ENCODE measurements at places on chromosomes 3 and 15.

GRCh38 chr15:41970456-41970855, 1.9 kb downstream of the EHD4 start:
- DNase-seq, result no peak

GRCh38 chr15:85785887-85786780, 8.6 kb downstream of the KLHL25 start:
- DNase-seq, result peak; percentile 62

- no peak for DNase-seq
These were observed 1.8 kb upstream of the MYL3 start for GRCh38 chr3:46865031-46865507.

- DNase-seq, result no peak
These were observed 4.7 kb upstream of the CLASP2 start for GRCh38 chr3:33722626-33723370.

DNA sequence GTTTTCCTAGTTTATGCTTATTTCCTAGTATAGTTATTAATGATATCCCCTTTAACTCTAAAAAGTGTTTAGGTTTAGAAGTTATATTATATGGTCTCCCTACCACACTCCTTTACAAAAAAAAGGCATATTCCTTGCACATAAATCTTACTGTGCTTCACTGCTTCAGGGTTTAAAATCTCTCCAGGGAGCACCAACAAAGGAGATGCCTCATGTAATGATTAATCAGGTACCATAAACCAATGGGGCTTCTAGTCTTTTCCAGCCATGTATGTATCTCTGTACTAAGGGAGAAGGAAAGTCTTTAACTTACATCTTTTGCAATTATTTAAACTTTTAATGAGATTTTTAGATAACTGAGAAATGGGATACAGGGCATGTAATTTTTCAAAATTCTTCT, 91.5 kb upstream of the RBMS3 start:
- no peak for DNase-seq

GRCh38 chr15:72065801-72066200, 52.1 kb downstream of the MYO9A start:
- DNase-seq, result no peak

DNA sequence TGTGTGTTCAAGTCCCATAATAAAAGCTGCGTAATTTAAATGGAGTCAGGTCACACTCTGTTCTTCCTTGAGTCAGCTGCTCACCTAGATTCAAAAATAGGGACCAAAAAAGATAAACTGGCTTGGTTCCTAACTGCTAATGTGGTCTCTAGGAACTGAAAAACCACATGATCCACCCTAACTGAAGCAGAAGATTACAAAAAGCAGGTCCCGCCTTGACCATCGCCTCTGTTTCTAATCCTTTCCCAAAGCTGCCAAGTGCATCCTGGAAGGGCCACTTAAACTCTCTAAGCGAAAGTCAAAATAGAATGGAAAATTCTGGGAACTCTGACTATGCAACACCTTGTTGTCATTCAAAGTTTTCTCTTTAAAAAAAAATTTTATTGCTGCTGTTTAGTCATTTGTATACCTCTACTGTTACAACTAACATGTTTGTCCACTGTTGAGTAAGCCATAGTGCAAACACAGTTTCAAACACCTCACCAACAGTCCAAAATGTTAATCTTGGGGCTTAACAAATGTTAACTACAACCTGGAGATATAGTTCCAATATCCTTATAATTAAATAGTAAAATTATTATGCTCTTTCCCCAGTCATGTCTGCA, 88.9 kb upstream of the THBS1 start:
- DNase-seq, result no peak

DNA sequence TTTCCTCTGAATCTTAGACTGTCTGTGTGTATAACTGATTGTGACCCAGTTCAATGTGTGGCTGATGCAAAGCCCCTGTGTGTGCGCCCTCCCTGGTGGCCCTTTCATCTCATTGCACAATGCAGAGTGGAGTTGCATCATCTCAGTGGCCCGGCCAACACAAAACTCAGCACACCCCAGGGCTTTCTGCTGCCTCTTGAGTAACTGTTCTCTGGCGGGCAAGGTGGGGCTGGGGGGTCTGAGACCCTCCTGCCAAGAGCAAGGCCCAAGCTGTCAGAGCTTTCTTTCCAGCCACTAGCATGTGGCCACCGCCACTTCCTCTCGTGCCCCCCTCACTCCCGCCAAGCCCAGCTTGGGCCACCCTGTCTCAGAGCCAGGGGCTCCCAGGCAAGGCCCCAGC, 80.7 kb upstream of the ALDH1L1 start:
- DNase-seq, result no peak

GRCh38 chr3:153060346-153060745, 101.7 kb upstream of the RAP2B start:
- no peak for DNase-seq

DNA sequence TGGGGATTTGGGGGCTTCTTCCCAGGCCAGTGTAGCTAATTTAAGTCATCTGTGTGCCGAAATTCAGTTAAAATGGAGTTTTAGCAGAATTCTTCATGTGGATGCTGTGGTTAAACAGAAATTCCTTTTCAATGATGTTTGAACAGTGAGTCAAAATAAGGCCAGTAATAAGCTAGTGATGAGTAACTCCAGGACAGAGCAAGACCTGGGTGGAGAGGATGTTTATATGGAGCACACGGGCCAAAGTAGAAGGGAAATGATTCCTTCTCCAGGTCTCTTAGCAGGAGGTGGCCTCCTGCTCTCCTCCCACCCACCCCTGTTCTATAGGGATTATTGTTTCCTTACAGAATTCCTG, 31.9 kb upstream of the UACA start:
- no peak for DNase-seq

DNA sequence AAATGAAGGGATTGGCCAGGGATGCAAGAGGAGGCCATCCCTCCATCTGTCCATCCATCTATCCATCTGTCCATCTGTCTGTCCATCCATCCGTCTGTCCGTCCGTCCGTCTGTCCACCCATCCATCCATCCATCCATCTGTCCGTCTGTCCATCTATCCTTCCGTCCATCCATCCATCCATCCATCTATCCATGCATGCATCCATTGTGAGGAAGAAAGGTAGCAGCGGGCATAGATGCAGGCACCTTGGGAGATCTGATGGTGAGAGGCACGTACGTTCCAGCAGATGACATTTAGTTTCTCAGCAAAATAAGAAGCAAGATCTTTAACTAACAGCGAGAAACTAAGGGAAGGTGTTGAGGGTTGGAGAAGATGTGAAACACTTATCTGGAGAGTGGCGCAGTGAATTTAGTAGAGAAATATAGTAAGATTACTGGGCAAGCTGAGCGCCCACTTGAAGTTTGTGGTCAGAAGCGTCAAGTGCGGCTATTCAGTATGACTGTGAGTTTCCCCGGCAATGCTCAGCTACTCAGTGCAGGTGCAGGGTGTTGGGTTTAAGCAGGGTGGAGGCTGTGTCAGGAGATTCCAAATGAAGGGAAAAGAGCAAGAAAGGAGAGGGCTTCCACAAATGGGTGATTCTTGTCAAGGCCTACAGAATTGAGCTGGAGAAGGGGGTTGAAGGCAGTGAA, 22.4 kb upstream of the SRP14 start:
- peak; percentile 74 for DNase-seq

DNA sequence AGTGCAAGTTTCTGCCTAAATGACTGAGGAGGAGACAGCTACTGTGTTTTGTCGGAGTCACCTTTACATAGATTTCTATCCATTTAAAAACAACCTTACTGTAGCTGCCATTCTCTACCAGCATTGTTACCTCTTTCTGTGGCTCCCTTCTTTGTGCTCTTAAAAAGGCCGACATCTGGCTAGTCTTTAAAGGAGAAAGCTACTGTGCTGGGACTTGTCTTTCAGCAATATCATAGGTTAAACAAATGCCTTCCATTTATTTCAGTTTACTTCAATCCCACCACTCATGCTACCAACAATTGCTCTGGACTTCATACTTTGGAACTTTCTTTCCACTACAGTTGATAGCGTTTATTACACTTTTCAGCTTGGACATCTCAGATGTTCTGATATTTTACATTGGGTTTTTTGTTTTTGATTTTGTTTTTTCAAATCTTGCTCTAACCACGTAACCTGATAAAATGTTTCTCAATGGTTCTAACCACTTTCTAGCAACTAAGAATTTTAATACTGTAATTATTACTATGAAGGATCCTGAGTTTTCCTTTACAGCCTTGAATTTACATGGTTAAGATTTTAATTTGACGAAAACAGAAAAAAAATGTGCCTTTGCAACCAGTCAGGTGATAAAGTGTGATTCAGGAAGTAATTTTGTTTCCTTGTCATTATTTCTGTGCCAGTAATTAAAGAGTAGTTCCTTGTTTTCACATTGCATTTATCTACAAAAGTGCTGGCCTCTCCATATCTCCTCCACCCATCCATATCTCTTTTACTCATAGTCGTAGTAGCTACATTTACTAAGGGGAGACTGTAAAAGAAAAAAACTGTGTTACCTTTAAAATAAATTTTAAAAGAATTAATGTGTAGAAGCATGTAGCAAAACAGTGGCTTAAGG, 1.3 kb upstream of the CBLB start:
- no peak for DNase-seq

GRCh38 chr15:91311986-91312385, 211.9 kb downstream of the SV2B start:
- DNase-seq, result no peak

- no peak for DNase-seq
These were observed 26.2 kb downstream of the FAM43A start for GRCh38 chr3:194711913-194712312.

DNA sequence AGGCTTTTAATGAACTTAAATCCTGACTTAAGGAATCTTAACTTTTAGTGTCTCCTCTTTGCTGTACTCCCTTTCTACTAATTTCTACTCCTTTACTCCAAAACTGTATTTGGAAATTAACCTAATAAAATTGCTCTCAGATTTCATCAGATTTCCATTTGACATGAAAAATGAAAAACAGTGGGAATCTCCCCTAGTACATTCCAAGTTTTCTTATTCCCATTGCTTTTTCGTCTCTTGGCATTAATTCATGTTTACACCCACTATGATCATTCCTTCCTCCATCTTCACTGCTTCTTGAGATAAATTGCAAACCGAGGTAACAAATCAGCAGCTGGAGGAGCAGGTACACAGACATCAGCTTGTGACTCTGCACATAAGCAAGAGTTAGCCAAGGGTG, 208.7 kb downstream of the VGLL3 start:
- DNase-seq, result no peak

DNA sequence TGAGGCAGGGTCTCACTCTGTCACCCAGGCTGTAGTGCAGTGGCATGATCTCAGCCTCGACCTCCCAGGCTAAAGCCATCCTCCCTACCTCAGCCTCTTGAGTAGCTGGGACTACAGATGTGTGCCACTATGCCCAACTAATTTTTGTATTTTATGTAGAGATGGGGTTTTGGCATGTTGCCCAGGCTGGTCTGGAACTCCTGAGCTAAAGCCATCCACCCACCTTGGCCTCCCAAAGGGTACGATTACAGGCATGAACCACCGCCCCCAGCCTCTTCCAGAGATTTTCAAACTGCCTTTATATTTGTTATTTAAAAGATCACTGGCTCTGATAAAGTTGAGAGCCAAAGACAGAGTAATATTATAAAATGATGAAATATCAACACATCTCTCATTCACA, 37.3 kb downstream of the BSN start:
- peak; percentile 36 for DNase-seq

DNA sequence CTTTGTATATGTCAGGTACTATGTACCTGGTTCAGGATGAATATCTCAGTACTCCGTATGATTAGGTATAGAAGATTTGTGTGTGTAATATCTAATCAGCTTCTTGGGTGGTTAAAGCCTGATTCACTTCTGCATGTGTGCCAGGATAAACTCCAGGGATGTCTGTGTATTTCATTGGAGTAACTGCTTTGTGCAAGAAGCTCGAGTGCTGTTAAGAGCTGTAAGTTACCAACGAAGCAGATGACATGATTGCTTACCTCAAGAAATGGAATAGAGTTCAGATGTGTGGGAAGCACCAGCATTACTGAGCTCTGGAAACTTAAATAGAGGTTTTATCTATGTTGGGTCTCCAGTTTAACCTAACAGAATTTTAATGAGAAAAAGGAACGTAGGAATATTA, 23.7 kb downstream of the FAM98B start:
- no peak for DNase-seq

GRCh38 chr3:27993051-27993450, 248.4 kb upstream of the CMC1 start:
- DNase-seq, result no peak

DNA sequence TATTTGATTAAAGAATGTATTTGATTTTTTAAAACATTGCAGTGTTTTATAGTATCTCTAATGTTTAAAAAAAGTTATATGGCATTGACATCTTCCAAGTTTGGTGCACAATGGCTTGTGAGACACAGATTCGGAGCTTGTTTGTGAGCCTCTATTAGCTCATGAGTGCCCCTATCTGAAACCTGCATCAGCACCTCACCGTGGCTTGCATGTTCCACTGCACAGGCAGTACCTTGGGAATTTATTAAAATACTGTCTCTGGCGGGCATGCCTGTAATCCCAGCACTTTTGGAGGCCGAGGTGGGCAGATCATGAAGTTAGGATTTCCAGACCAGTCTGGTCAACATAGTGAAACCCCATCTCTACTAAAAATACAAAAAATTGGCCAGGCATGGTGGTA, 6.8 kb upstream of the RTP2 start:
- DNase-seq, result no peak

DNA sequence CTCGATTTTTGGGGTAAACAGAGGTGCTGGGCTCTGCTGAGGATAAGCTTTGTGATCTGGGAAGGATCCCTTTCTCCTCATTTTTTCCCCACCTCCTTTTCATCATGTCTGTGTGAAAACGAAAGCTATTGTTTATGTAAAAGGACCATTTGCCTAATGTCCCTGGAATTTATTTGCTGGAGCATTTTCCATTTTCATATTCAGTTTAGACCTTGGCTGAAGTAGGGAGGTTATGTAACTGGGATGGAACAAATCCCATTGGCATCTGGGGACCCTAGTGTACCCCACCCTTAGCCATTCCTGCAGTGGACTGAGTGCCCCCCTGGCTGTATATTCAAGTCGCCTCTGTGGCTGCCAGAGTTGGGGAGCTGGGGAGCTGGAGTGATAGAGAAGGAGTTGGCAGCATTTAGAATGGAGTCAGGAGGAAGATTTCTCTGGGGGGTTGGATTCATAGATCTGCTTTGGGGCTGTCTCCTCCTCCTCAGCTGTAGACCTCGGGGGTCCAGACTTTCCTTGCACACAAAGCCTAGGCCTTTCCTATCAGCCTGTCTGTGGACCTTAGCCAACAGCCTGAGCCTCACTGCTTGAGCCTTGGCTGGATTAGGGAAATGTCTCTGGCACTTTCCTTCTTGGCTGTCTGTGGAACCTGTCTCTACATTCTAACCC, 270.4 kb upstream of the CTDSPL start:
- DNase-seq, result no peak

- no peak for DNase-seq
These were observed 14.4 kb upstream of the XYLB start for GRCh38 chr3:38332201-38332600.

- DNase-seq, result no peak
These were observed 190.3 kb downstream of the SATB1 start for GRCh38 chr3:18234717-18235335.

Measured in DMS79 treated with DMSO at 0.1 percent for 48 hours (cell line).